ENCODE measurements at places on chromosomes 2 and 18.

DNA sequence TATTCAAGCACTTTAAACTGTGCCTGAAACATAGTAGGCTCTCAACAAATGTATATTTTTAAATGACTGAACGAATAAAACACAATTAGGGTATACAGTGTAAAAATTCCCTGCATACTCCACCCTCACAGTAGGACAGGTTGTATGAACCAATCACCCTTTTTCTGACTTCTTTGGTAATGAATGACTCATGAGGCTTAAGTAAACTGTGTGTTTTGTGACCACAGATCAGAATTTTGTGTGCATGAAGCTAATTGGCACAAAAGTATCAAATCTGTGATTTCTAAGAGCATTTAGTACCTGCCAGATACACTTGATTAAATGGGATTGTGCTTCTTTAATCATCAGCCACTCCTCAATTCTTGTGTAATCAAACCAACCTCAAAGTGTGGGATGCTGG is 109.9 kb upstream of the MAP4K3 start:
- H3K4me3 ChIP-seq = no peak overlapping the region
- H3K36me3 ChIP-seq = no peaks in the 10 kb centered on the region
- H3K27me3 ChIP-seq = no peaks in the 10 kb centered on the region
- no peak overlapping the region for H3K27ac ChIP-seq

DNA sequence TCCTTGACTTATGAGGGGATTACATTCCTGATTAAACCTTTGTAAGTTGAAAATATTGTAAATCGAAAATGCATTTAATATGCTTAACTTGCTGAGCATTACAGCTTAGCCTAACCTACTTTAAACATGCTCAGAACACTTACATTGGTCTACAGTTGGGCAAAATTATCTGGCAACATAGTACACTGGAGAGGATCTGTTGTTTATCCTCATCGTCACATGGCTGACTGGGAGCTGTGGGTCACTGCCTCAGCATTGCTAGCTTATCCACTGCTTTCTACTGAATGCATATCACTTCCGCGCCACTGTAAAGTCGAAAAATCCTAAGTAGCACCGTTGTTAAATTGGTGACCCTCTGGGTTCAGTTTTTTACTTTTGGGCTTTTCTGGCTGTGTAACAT is 13.7 kb downstream of the PMS1 start:
- H3K27ac ChIP-seq = no peak overlapping the region
- no peaks in the 10 kb centered on the region for H3K4me1 ChIP-seq
- H3K27me3 ChIP-seq = no peaks in the 10 kb centered on the region
- DNase-seq = no peak

- peaks cover 12% of the 10 kb centered on the region for H3K27me3 ChIP-seq
- H3K27ac ChIP-seq = no peak overlapping the region
- no peak overlapping the region for H3K4me3 ChIP-seq
- H3K36me3 ChIP-seq = no peaks in the 10 kb centered on the region
Observed at GRCh38 chr18:35390951-35391700, 14.0 kb upstream of the ZNF396 start.

GRCh38 chr2:75424936-75425619 is 135.7 kb downstream of the EVA1A start:
- no peak overlapping the region for H3K27ac ChIP-seq
- H3K27me3 ChIP-seq = no peaks in the 10 kb centered on the region
- no peak for DNase-seq
- no peaks in the 10 kb centered on the region for H3K4me1 ChIP-seq
- H3K4me3 ChIP-seq = no peak overlapping the region

GRCh38 chr2:164868563-164869419 is 27.2 kb upstream of the COBLL1 start:
- no peak overlapping the region for H3K4me3 ChIP-seq
- no peaks in the 10 kb centered on the region for H3K4me1 ChIP-seq
- H3K27ac ChIP-seq = no peak overlapping the region

DNA sequence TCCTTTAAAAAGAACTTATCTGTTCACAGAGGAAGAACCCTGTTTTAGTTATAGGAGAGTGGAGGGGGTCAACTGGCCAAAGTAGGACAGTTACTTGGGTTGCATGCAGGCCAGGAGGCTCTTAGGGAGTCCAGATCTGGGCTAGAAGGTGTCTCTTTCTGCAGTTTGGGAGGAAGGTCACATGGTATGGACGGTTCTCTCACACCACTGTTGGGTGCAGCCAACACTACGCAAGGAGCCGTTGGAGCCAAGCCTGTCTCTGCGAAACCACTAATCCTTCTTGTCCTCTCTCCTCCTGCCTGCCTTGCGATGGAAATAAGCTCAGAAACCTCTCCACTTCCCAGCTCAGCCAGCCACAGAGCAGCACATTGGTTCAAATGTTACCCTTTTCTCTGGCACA is 105.9 kb upstream of the TGFA start:
- no peak for DNase-seq
- no peaks in the 10 kb centered on the region for H3K36me3 ChIP-seq
- H3K4me1 ChIP-seq = no peaks in the 10 kb centered on the region
- H3K27ac ChIP-seq = no peak overlapping the region

GRCh38 chr2:187054501-187055319 is 205.7 kb upstream of the ZSWIM2 start:
- no peak overlapping the region for H3K4me3 ChIP-seq
- no peak overlapping the region for H3K27ac ChIP-seq
- H3K4me1 ChIP-seq = no peaks in the 10 kb centered on the region

- no peak overlapping the region for H3K27ac ChIP-seq
- DNase-seq = peak; percentile 61
- H3K36me3 ChIP-seq = no peaks in the 10 kb centered on the region
- no peaks in the 10 kb centered on the region for H3K27me3 ChIP-seq
- no peaks in the 10 kb centered on the region for H3K4me1 ChIP-seq
Observed at GRCh38 chr2:173865971-173866873, 99.0 kb downstream of the SP3 start.

- H3K4me3 ChIP-seq = no peak overlapping the region
- H3K4me1 ChIP-seq = no peaks in the 10 kb centered on the region
- H3K27me3 ChIP-seq = no peaks in the 10 kb centered on the region
- H3K36me3 ChIP-seq = no peaks in the 10 kb centered on the region
- H3K27ac ChIP-seq = no peak overlapping the region
- no peak for DNase-seq
Observed at GRCh38 chr2:234320066-234320465, 176.8 kb downstream of the ARL4C start.

GRCh38 chr2:208025037-208025813 is at the start of gene PLEKHM3:
PLEKHM3 (minus strand) TSS chr2:208025527; CDS start chr2:208001639, 23,888 bp downstream.
- H3K4me1 ChIP-seq = peaks cover 3% of the 10 kb centered on the region
- H3K36me3 ChIP-seq = no peaks in the 10 kb centered on the region

DNA sequence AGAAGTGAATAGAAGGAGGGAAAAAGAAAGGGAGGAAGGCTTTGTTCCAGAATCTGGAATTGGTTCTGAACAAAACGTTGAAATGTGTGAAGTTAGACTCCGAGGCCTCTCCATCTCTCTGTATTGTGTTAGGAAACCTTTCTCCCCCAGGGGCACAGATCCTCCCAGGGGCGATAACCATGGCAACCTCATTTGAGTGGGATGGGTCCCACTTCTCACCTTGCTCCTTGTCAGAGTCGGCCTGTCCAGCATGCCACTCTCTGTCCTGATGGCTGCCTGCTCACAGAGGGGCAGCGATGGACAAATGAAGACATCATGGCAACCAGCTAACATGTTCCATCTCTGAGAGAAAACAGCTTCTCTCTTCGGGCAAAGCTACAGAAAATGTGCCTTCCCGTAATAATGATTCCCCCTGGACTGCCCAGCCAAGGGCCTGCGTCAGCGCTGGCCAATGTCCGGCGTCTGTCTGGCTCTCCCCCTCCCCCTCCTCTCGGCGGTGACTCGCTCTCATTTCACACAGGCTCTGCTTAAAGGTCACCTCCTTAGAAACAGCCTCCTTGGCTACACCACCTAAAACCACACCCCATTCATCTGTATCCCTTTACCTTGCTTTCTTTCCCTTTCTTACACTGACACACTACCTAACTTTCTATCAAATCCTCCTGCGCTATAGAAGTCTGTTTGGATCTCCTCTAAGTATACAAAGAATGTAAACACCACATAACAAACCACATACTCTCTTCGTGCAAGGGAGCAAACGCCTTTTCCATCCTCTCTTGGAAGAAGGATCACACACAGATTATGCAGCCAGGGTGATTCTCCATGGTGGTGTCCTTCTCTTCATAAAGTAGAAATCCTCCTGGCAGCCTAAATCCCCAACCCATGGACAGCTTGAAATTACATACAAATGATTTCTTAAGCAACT is 32.1 kb upstream of the TTC39C start:
- H3K36me3 ChIP-seq = no peaks in the 10 kb centered on the region
- H3K4me1 ChIP-seq = no peaks in the 10 kb centered on the region
- no peak overlapping the region for H3K27ac ChIP-seq
- DNase-seq = peak; percentile 81
- no peaks in the 10 kb centered on the region for H3K27me3 ChIP-seq

DNA sequence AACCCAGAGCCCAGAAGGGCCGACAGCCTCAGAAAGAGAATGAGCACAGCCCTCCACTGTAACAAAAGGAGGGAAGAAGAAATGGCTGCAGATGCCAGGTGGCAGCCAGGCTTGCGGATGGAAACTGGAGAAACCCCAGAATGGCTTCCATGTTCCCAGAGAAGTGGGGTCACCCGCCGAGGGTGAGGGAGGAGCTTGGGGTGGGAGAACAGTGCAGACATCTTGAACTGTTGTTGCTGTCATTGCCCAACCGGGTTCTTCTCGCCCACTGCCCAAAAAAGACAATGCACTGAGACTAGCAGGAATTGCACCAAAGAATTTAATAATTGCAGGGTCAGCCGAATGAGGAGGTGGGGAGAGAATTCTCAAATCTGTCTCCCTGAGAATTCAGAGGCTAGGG is 223.2 kb upstream of the RAB6C start:
- H3K4me1 ChIP-seq = peaks cover 3% of the 10 kb centered on the region
- H3K27me3 ChIP-seq = no peaks in the 10 kb centered on the region
- no peak overlapping the region for H3K27ac ChIP-seq
- H3K36me3 ChIP-seq = no peaks in the 10 kb centered on the region
- DNase-seq = no peak
- H3K4me3 ChIP-seq = no peak overlapping the region

DNA sequence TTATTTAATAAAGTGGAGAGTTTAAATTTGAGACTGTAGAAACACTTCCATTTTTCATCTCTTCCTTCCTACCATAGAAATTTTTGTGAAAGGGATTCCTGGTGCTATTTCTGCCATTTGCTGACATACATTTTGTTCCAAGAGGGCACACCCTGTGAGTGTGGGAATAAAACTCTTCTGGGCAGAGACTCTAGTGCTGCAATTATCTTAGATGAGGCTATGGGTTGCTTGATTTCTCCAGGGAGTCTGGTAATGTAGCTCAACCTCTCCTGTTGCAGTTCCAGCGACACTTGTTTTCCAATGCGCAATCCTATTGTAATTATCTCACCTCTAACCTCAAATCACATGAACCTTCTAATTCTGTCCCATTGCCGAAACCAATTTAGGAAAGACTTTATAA is 60.1 kb upstream of the ZSWIM2 start:
- H3K4me3 ChIP-seq = no peak overlapping the region
- H3K27ac ChIP-seq = no peak overlapping the region
- no peak for DNase-seq
- no peaks in the 10 kb centered on the region for H3K27me3 ChIP-seq
- no peaks in the 10 kb centered on the region for H3K36me3 ChIP-seq
- no peaks in the 10 kb centered on the region for H3K4me1 ChIP-seq

- no peaks in the 10 kb centered on the region for H3K36me3 ChIP-seq
- H3K27me3 ChIP-seq = peaks cover 3% of the 10 kb centered on the region
- H3K4me3 ChIP-seq = no peak overlapping the region
- H3K4me1 ChIP-seq = no peaks in the 10 kb centered on the region
- DNase-seq = no peak
Observed at GRCh38 chr18:50749945-50750344, 69.9 kb downstream of the MRO start.

- no peak overlapping the region for H3K4me3 ChIP-seq
- no peaks in the 10 kb centered on the region for H3K27me3 ChIP-seq
- peaks cover 9% of the 10 kb centered on the region for H3K4me1 ChIP-seq
Observed at GRCh38 chr2:209473930-209474419, 50.1 kb downstream of the MAP2 start.

- H3K27me3 ChIP-seq = no peaks in the 10 kb centered on the region
- peaks cover 5% of the 10 kb centered on the region for H3K4me1 ChIP-seq
- H3K4me3 ChIP-seq = peak overlapping the region; percentile 73
Observed at GRCh38 chr2:175005733-175006264, 618 bp upstream of the CHN1 start.

- DNase-seq = peak; percentile 98
- H3K27me3 ChIP-seq = no peaks in the 10 kb centered on the region
- H3K27ac ChIP-seq = peak within 1 kb of the TSS; percentile 88
- H3K4me1 ChIP-seq = peaks cover 8% of the 10 kb centered on the region
- peak within 1 kb of the TSS; percentile 84 for H3K4me3 ChIP-seq
Observed at GRCh38 chr2:69829256-69830044, at the start of gene GMCL1. GMCL1 (plus strand) TSS chr2:69829660; CDS start chr2:69829893, 233 bp downstream.

GRCh38 chr2:135701442-135701841 is 40.2 kb upstream of the UBXN4 start:
- no peak overlapping the region for H3K4me3 ChIP-seq
- H3K36me3 ChIP-seq = no peaks in the 10 kb centered on the region
- H3K27me3 ChIP-seq = no peaks in the 10 kb centered on the region

DNA sequence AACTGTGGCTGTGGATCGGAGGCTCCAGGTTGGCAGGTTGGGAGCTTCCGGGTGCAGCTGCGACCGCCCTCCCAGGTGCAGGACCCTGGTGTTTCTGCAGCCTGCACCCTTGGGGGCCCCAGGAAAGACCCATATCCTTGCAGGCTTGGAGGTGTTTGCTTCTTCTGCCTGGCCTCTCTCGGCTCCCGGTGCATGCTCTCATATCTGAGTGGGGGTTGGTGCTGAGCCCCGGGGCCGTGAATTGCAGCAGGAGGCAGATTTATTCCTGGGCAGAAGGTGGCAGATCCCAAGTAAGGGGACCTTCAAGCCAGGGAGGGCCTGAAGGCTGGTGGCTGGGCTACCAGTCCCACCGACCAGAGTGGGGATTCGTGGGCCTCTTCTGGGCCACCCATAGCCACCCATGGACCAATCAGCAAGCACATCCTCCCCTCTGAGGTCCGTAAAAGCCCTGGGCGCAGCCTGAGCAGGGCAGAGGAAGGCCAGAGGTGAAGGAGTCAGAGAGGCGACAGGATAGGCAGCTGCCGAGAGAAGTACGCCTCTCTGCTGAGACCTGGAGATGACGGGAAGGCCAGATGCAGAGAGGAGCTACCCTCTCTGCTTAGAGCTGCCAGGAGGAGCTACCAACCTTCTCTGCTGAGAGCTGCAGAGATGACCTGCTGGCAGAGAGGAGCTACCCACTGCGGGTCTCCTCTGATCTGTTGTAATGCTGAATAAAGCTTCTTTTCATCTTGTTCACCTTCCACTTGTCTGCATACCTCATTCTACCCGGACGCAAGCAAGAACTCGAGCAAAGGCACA is 1279.0 kb upstream of the LRRTM1 start:
- no peak overlapping the region for H3K4me3 ChIP-seq
- H3K4me1 ChIP-seq = no peaks in the 10 kb centered on the region
- no peaks in the 10 kb centered on the region for H3K36me3 ChIP-seq
- H3K27ac ChIP-seq = no peak overlapping the region

DNA sequence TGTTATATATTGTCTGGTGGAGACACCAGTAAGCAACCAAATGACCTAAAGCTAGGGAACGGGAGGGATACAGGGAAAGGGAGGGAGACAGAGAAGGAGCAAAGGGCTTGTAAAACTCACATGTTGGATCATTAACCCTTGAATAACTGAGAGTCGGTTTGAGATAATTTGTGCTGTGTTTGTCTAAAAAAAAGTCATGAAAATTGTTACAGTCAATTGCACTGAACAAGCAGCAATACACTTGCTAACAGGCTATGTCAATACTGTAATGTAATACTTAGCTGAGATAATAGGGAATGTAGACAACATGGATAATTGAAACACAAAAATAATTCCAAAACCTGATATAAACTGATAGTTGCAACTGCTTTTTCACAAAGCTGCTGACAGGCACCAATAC is 71.3 kb upstream of the ZNF521 start:
- H3K4me1 ChIP-seq = no peaks in the 10 kb centered on the region
- no peaks in the 10 kb centered on the region for H3K27me3 ChIP-seq
- H3K4me3 ChIP-seq = no peak overlapping the region
- DNase-seq = no peak

- H3K4me3 ChIP-seq = no peak overlapping the region
- H3K27ac ChIP-seq = no peak overlapping the region
- no peaks in the 10 kb centered on the region for H3K27me3 ChIP-seq
Observed at GRCh38 chr2:150681120-150681804, 193.8 kb upstream of the RND3 start.
